Activated gamma-delta T cell treated with Interleukin-2 at 50 U/mL for 16 hours (primary cell): ENCODE measurements at places on chromosomes 16 and 17.
A peak's percentile ranks its signal among the peaks of the same experiment; 100 is the strongest.

- DNase-seq: no peak
Measured at GRCh38 chr17:44920565-44920940, 5.3 kb upstream of the GFAP start.

DNA sequence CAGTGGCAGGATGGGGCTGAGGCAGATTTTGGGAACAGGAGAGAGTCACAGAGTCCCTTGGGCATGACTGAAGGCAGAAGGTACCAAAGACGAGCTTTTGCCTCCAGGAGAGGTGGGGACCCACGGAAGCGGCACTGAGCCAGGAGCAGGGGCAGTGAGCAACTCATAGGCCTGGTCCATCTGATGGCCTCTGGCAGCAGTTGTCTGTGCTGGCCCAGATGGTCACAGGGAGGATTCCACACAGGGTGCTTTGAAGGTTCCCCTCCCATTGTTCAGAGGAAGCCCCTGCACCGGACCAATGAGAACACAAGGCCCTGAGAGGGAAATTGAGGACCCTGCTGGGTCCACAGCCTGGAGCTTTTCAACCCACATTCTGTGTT lies 360.3 kb upstream of the TNRC6C start:
- no peak for DNase-seq

DNA sequence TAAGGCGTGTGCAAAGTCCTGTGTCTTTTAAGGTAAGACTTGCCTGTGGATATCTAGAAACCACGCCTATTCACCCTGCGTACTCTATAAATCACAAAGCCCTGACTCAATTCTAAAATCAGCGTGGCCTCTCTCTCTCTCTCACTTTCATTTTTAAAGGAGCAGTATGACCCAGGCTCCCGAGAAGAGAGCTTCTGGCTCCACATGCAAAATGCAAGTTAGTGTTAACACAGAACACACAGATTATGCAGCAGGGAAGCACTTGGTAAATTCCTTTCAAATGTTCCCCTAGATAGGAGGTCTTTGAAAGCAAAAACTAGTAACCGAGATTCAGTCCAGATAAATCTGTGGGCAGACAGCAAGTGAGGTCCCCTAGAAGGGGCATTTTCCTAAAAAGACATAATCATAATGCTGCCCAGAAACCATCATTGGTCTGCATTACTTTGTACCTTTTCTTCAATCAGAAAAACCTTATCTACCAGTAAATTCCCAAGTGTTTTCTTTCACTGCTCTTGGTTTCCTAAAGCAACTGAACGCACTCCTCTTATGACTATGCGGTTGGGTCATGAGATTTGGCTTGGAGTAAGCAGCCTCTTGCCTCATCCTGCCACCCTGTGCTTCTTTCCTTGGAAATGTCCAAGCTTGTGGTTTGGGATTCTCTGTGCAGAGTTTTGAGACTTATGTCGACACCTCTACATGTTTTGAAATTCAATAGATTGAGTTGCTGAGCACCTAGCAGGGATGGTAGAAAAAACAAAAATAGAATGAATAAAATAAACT lies 31.7 kb upstream of the KCNJ2 start:
- DNase-seq: no peak

GRCh38 chr16:3501783-3502400 lies 1.1 kb downstream of the CLUAP1 start:
- no peak for DNase-seq

- DNase-seq: no peak
Measured at GRCh38 chr16:89422527-89422904, 67.8 kb downstream of the ANKRD11 start.

- no peak for DNase-seq
Measured at GRCh38 chr17:50452630-50453300, 15.9 kb downstream of the CHAD start.

- DNase-seq: no peak
Measured at GRCh38 chr17:64185101-64185500, 55.2 kb upstream of the ERN1 start.

GRCh38 chr17:50301891-50302584 lies 27.8 kb downstream of the TMEM92 start:
- DNase-seq: no peak

DNA sequence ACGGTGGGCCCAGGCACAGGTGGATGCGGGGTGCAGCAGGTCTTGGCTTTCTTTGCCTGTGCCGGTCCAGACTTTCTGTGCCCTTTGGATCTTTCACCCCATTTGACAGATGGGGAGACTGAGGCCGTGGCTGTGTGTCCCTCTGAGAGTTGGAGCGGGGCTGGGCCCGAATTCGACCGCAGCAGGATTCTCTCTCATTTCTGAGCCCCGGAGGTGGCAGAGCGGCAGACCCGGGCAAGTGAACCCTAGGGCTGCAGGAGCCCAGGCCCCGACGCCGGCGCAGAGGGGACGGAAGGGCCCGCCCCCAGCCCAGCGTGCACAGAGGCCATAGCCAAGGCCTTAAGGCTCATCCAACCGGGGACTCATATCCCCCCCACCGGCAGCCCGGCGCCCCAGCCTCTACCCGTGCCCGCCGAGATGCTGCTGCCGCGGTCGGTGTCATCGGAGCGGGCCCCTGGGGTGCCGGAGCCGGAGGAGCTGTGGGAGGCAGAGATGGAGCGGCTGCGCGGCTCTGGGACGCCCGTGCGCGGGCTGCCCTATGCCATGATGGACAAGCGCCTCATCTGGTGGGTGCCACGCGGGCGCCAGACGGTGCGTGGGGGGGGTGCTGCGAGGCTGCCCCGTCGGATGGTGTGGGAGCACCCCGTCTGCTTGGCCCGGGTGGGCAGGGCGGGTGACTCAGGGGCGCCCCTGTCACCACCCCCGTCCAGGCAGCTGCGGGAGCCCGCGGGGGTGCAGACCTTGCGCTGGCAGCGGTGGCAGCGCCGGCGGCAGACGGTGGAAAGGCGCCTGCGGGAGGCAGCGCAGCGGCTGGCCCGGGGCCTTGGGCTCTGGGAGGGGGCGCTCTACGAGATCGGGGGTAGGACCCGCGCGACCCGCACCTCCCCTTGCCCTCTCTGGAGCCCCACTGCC lies 857 bp downstream of the TMC8 start:
- DNase-seq: peak; percentile 52

DNA sequence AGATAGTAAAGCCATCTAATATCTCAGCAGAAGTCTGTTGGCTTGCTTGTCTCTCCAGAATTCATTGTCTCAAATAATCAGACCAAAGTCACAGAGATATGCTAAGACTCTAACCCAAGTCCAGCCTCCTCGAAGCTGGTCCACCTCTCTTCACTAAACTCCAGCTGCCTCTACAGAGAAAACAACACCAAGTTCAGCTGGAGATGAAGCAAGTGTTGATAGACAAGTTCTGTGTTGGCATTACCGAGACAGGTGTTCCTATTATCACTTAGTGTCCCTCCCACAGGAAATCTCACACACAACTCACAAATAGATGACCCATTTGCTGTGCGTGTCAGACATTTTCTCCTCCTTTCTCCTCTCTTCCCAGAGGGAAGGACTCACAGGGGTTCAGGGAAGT lies 164.4 kb upstream of the ANKFN1 start:
- DNase-seq: no peak

GRCh38 chr17:10290041-10290440 lies 82.8 kb downstream of the MYH13 start:
- no peak for DNase-seq

DNA sequence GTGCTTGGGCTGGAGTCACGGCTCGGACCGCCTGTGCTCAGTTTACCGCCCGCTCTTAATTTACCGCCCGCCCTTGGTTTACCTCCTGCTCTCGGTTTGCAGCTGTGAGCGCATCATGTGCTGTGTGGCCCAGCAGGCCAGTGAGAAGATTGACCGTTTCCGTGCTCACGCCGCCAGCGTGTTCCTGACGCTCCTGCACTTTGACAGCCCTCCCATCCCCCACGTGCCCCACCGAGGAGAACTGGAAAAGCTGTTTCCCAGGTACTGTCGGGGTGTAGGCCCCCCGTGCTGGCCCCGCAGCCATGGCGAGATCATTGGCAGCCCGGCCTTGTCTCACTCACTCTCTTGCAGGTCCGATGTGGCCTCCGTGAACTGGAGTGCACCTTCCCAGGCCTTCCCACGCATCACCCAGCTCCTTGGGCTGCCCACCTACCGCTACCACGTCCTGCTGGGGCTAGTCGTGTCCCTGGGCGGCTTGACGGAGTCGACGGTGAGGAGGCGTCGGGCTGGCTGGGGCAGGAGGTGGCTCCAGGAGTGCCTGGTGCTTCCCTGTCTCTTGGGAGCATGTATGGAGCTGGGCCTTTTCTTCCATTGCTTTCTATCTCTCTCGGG lies 89.3 kb upstream of the ZNF750 start:
- no peak for DNase-seq

DNA sequence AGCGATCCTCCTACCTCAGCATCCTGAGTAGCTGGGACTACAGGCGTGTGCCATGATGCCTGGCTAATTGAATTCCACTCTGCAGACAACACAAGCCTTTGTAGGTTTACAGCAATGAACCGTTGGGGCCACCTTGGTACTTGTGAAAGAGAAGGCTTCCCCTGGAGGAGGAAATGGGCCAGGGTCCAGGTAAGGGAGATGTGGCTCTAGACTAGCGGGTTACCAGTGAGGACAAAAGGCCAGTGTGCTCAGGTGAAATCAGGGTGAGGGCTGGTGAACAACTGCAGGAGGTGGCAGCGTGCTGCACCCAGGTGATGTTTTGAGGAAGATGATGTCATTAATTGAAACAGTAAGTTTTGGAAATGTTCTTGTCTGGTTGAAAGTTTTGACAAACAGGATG lies 6.7 kb downstream of the SDR42E1 start:
- DNase-seq: no peak

GRCh38 chr17:78248051-78248914 lies 16.9 kb downstream of the TMEM235 start:
- no peak for DNase-seq

DNA sequence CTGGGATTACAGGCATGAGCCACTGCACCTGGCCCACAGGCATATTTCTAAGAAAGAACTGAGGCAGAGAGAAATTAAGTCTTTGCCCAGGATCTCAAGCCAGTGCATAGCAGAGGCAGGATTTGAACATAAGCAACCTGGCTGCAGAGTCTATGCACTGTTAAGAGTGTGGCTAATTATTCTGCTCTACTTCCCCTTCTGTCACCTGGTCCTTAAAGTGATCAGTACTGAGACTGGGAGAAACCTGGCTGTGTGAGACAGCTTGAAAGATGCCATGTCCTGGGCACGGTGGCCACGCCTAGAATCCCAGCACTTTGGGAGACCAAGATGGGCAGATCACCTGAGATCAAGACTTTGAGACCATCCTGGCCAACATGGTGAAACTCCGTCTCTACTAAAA lies 58.1 kb downstream of the IQCK start:
- no peak for DNase-seq
